Thymus (tissue), 14 donors: ENCODE measurements at places on chromosomes 12 and 14. TPM values are rescaled to one million over a fixed set of nuclear protein-coding genes. Genes with fewer than 3 reads are reported as not detected.
A peak's percentile ranks its signal among the peaks of the same experiment; 100 is the strongest.

DNA sequence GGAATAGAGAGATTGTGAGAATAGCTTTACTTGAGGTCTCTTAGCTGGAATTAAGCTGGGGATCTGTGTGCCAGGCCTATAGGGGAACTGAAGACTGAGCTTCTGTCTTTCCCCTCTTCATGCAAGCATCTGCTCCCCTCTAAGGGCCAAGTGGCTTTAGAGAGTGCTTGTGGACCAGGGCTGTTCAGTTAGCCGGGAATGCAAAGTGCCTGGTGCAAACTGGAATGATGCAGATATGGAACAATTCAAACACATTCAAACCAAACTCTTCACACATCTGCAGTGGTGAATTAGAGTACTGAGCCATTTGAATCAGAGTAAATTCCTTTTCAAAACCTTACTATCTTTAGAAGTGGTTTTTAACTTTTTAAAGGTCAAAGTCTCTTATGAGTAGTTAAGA lies 99.0 kb downstream of the LIN7A start:
- H3K4me1 ChIP-seq: no peaks in the 10 kb centered on the region
- no peak for DNase-seq
- no peak overlapping the region for H3K27ac ChIP-seq
- H3K36me3 ChIP-seq: no peaks in the 10 kb centered on the region
- no peak overlapping the region for H3K4me3 ChIP-seq

- no peak overlapping the region for H3K27ac ChIP-seq
- DNase-seq: no peak
- no peaks in the 10 kb centered on the region for H3K36me3 ChIP-seq
These were observed 74.6 kb upstream of the MYL2 start for GRCh38 chr12:110995016-110995415.

- H3K27ac ChIP-seq: peak overlapping the region; percentile 3
- H3K4me1 ChIP-seq: peaks cover 2% of the 10 kb centered on the region
- no peak for DNase-seq
These were observed 483.5 kb downstream of the ATP23 start for GRCh38 chr12:58424735-58425392.

- H3K36me3 ChIP-seq: no peaks in the 10 kb centered on the region
- no peak for DNase-seq
- peak within 1 kb of the TSS; percentile 12 for H3K4me3 ChIP-seq
- no peak within 1 kb of the TSS for H3K27ac ChIP-seq
- peaks cover 17% of the 10 kb centered on the region for H3K4me1 ChIP-seq
These were observed at the start of gene ANO2 for GRCh38 chr12:5945071-5946008. Gene ANO2, minus strand, starts transcription at chr12:5945259. Its CDS starts 42 bp downstream, at chr12:5945217.

DNA sequence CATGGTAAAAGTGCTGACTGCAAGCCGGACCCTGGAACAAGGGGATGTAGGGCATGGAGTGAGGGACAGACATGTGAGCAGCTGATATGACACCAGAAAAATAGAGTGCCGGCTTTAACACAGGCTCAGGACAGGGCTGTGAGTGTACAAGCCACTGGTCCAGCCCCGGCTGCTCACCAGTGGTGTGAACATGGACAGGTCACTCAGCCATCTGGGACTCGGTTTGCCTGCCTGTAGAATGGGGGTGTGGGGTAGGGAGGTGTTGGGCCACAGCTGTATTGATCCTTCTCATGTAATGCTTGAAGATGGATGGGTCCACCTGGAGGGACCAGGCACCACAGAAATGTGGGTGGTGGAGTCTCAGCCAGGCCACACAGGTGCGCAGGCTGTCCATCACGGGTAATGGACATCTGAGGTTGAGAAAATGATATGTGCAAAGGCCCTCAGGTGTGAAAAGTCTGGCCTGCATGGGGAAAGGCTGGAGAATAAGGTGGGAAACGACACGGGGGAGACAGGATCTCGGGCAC lies 10.6 kb upstream of the KRT74 start:
- H3K36me3 ChIP-seq: no peaks in the 10 kb centered on the region
- H3K27me3 ChIP-seq: peaks cover 16% of the 10 kb centered on the region
- H3K27ac ChIP-seq: no peak overlapping the region
- H3K4me1 ChIP-seq: no peaks in the 10 kb centered on the region
- no peak overlapping the region for H3K4me3 ChIP-seq
- DNase-seq: no peak

- H3K27ac ChIP-seq: peak within 1 kb of the TSS; percentile 95
- peaks cover 12% of the 10 kb centered on the region for H3K36me3 ChIP-seq
- no peak within 1 kb of the TSS for H3K4me3 ChIP-seq
- peaks cover 68% of the 10 kb centered on the region for H3K4me1 ChIP-seq
These were observed at the start of gene ARHGAP9 for GRCh38 chr12:57479376-57480115. Gene ARHGAP9, minus strand, starts transcription at chr12:57479866. Its CDS starts 460 bp downstream, at chr12:57479406.

GRCh38 chr12:122297494-122297893 lies 31.2 kb upstream of the VPS33A start:
- no peak for DNase-seq
- no peak overlapping the region for H3K4me3 ChIP-seq
- no peaks in the 10 kb centered on the region for H3K27me3 ChIP-seq
- peaks cover 7% of the 10 kb centered on the region for H3K36me3 ChIP-seq

DNA sequence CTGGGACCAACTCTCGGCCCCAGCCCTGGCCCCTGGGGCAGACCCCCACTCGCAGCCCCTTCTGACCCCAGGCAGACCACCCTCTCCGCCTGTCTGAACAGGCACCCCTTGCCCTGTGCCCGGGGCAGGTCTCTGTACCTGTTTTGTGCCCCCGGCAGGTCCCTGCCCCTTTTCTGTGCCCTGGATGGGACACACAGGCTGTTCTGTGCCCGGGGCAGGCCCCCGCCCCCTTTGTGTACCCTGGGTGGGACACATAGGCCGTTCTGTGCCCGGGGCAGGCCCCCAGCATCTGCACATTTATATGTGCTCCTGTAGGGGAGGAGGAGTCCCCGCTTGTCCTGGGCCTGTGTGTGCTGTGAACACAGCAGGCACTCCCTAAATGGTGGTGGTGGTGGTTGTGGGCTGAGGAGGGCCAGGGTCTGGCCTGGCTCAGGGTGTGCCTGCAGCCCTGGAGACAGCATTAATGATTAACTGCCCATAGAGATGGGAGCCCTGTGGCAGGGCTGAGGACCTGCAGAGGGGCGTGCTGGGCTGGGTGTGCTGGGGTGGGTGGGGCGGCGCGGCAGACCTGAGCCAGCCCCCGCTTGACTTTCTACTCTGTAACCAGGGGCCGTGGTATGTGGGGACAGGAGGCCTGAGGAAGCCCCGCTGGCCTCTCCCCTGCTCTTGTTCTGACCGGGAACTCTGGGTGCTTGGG lies 3.7 kb downstream of the FBRSL1 start:
- H3K27ac ChIP-seq: no peak overlapping the region
- peaks cover 42% of the 10 kb centered on the region for H3K4me1 ChIP-seq
- H3K4me3 ChIP-seq: no peak overlapping the region
- DNase-seq: no peak
- H3K27me3 ChIP-seq: peaks cover 5% of the 10 kb centered on the region

ST8SIA1 gene
- 1.6 TPM for total RNA-seq

GPRC5A gene
- total RNA-seq: 0.09 TPM

MSRB3 gene
- total RNA-seq: 1.1 TPM

GPRC5D gene
- not detected for total RNA-seq

RILPL2 gene
- 3.9 TPM for total RNA-seq

DAO gene
- 0.05 TPM for total RNA-seq

SLC2A3 gene
- total RNA-seq: 37.6 TPM

USP44 gene
- total RNA-seq: 0.33 TPM

ALDH2 gene
- 33.3 TPM for total RNA-seq
